HFFc6 (cell line): ENCODE measurements at places on chromosomes 3 and 15.

DNA sequence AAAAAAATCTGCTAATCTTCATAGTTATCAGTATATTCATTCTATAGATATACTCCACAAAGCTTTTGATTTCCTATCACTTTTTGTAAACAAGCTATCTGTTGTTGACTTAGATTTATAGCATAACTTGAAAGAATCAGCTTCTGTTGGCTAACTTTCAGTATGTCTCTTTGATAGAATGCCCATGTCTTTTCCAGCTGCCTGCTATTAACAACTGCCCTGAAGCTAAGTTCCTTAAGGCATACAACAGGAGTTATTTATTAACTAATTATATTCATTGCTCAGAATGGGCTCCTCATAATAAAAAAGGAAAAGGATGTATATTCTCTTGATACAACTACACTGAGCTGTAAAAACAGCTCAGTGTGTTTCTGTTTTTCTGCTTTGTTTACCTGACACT is 293.9 kb downstream of the TUSC7 start:
- DNase-seq: no peak

DNA sequence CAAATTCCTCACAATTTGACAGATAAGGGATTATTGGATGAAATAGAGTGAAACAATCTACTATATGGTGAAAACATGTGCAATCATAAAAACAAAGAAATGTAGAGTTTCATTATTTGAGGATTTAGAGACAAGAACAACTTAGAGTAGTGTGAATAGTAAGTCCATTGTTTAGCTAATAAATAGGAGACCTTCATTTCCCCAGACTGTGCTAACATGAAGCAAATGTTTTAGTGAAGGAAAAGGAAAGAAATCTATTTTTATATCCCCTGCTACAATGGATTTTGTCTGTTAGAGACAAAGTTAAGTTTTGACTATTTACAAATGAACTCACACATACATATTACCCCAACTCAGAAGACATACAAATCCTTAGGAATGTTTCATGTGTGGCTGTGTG is 77.8 kb downstream of the EFL1 start:
- DNase-seq: no peak

GRCh38 chr15:70611286-70611685 is 152.1 kb downstream of the UACA start:
- DNase-seq: no peak

- peak; percentile 26 for DNase-seq
These were observed 519 bp downstream of the ABHD6 start for GRCh38 chr3:58237941-58238681.

GRCh38 chr15:26191193-26191592 is 328.1 kb upstream of the ATP10A start:
- DNase-seq: no peak

DNA sequence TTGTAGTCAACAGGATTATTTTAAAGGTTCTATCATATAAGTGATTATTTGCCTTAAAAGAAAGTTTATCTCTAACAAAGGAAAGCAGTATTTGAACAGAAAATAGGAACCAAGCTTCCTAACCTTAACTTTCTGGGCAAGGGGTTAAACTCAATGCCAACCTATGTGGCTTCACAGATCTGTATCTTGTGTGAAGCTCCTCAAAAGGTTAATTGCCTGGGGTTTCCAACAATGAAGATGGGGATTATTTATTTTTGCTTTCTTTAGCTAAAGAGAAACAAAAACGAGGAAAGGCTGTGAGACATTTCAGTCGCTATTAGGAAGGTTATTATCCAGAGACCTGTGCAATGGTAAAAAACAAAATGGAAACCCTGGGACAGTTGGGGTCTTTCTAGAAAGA is 1.1 kb upstream of the WDR82 start:
- no peak for DNase-seq

- no peak for DNase-seq
These were observed 38.2 kb downstream of the KLHL25 start for GRCh38 chr15:85756411-85757072.

- no peak for DNase-seq
These were observed 94.1 kb downstream of the FLNB start for GRCh38 chr3:58102390-58102750.

GRCh38 chr3:183745300-183746098 is 47.9 kb downstream of the YEATS2 start:
- DNase-seq: peak; percentile 3

- DNase-seq: peak; percentile 64
These were observed at the start of gene SEMA6D for GRCh38 chr15:47717036-47717612. TSS of gene SEMA6D (plus strand) at chr15:47717505. CDS start at chr15:47759799, 42,294 bp downstream.

- peak; percentile 12 for DNase-seq
These were observed 62.7 kb downstream of the TASOR start for GRCh38 chr3:56620371-56620770.

DNA sequence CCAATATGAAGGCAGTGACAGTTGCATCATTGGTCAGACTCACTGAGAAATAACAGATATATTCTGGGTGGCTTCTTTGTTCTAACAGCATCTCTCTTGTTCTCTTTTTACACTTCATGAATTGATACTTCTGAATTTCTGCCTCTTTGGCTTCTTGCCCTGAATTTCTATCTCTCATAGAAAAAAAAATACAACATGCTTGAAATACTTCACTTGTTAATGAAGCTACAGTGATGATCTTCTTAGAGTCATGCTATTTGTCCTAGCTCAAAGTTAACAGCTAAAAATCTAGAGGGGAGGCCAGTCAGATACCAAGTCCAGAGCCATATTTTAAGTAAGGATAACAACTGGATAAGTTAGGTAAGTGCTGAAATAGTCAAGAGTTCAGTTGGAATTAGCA is 597.2 kb upstream of the AGTR1 start:
- DNase-seq: no peak

DNA sequence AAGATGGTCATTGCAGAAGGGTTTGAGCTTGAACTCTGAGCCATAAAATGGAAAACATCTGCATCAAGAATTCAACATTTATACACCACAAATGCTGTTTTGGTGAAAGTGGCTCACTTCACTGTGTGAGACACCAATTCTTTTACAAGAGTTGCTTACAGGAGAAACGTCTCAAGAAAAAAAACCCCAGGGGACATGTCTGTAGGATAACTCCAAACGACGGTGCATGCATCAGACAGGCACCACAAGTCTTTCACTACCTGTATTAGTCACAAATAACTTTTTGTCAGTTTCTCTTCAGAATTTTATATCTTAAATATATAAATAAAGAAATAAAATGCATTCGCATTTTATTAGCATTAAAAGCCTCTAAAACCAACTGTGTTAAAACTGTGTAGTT is 164.3 kb downstream of the EFHB start:
- DNase-seq: no peak

DNA sequence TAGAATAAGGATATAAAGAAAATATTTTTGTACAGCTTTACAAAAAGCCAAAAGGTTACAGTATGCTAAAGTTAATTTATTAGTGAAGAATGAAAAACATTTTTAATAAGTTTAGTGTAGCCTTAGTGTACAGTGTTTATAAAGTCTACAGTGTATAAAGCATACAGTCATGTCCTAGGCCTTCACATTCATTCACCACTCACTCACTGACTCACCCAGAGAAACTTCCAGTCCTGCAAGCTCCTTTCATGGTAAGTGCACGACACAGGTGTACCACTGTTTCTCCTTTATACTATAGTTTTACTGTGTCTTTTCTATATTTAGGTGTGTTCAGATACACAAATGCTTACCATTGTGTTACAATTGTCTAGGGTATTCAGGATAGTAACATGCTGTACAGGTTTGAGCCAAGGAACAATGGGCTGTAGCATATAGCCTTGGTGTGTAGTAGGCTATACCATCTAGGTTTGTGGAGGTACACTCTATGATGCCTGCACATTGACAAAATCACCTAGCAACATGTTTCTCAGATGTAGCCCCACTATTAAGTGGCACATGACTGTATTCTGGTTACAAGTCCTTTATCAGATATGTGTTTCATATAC is 197.1 kb upstream of the KBTBD8 start:
- peak; percentile 29 for DNase-seq

DNA sequence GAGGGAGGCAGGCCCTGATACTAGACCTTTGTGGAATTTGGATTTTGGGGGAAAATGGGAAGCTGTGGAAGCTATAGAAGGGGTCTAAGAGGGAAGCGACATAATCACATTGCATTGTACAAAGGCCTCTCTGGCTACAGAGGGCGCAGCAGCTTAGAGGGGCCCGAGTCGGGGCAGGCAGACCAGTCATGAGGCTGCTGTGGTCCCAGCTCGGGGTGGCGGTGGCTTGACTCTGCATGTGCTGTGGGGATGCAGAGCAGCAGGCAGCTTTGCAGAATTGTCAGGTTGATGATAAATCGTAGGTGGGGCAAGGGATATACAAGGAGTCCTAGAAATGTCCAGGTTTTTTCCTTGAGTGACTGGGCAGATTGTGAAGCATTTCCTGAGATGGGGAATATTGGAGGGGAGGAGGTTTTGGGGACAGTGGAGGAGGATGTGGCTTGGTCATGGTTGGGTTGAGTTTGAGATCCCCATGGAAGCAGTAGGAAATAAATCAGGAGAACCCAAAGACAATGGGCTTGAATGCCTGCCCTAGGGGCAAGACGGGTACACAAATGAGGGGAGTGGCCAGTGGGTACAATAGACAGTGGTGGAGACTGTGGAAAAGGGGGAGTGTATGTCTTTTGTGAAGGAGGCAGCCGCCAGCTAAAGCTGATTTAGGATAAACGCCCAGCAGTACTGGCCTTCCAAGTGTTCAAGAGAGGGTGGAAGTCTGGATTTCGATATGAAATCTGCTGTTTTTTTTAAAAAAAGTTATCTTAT is 94.1 kb downstream of the HMG20A start:
- no peak for DNase-seq

- DNase-seq: no peak
These were observed 328.8 kb downstream of the ARPP21 start for GRCh38 chr3:35968043-35968622.

DNA sequence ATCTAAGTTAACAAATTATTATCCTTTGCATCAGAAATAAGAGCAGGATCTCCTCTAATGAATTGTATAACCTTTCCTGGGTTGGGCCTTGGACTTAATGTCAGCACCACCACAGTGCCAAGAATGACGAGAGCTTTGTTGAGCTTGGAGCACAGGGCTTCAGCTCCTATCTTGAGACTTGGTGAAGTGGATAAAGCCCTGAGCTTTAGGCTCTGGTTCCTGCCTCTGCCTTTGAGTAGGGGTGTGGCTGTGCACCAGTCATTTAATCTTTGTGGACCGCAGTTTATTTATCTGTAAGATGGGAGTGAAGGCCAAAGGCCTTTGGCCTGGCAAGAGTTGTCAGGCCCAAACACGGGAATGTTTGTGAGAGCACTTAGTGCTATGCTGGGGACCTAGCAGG is 162.2 kb downstream of the VGLL4 start:
- no peak for DNase-seq

DNA sequence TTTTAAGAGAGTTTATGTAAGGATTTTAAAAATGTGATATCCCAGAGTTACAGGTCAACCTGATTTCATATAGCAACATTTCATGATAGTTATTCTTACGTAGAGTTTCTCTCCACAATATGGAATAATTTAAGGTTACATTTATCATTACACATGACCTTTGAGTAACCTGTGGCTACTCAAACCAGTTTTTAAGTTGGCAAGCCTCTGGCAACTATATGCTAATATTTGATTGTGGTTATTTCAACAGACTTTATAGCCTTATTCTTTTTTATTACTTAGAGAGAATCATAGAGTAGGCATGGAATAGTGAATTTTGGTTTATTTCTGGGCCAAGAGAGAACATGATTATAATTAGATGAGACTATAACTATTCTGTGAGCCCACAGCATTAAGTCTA is 504.9 kb downstream of the NLGN1 start:
- no peak for DNase-seq

GRCh38 chr15:73897441-73898261 is 24.3 kb downstream of the TBC1D21 start:
- peak; percentile 96 for DNase-seq

- no peak for DNase-seq
These were observed 546.8 kb downstream of the GBE1 start for GRCh38 chr3:81214631-81215030.

DNA sequence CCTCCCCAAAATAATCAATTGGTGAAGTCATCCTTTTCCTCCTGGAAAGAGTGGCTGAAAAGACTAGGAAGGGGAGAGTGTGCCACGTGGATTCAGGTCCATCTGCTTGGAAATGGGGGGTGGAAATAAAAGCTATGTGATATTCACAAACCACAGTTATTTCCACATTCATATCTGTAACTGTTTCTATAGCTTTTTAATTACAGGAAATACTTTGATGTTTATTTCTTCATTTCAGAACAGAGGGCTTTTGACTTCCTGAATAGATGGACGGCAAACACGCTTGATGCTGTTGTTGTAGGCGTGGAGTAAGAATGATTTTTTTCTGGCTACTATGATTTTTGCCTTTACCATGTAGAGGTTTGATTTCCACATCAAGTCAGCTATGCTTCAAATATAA is 10.1 kb downstream of the AADACL2 start:
- no peak for DNase-seq

- DNase-seq: no peak
These were observed 32.0 kb downstream of the TAMM41 start for GRCh38 chr3:11814663-11815062.

GRCh38 chr15:64869501-64869900 is 27.8 kb downstream of the PLEKHO2 start:
- DNase-seq: no peak

- DNase-seq: no peak
These were observed 509.1 kb downstream of the FOXP1 start for GRCh38 chr3:71074423-71074822.

DNA sequence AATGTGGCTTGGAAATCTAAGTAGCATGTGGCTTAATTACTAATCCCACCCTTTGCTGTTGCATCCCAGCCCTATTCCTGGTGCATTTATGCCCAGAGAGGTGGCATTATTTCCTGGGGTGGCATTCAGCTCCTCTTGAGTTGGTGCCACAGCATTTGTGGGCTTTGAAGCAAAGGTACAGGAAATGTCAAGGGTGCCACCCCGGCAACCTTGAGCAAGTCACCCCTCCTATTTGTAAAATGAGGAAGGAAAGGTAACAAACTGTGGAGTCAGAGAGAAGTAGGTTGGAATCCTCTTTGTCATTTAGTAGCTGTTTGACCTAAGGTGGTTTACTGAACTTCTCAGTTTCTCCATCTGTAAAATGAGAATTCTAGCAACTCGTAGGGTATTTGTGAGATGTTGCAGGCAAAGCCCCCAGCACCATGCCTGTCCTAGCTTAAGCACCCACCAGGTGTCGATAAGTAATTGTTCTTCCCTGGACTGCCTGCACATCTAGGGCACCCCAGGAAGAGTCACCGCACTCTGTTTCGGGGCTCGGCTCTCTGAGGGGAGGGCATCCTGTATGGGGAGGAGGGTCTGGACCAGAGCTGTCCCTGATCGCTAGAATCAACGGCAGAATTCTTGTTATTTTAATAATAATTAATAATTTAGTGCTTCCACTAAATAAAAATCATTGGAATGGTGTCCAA is 17.1 kb downstream of the ISG20 start:
- DNase-seq: no peak

DNA sequence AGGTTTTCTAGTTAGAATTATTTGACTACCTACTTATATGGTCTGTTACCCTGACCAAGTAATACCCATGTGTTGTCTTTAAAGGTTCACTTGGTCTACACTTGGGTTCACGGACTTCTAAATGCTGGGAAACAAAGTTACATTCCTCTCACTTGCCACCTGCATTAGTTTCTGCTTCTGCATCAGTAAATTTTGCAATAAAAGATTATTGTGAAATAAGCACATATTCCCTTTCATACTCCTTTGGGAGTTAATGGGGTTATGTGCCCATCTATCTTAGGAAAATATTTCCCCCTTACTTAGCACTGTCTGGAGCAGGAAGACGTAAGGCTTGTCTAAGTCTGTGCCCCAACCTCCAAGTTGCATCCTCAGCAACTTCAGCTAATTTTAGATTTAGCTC is 160.7 kb downstream of the FRMD5 start:
- no peak for DNase-seq
